ENCODE measurements at places on chromosomes 13 and 19.

DNA sequence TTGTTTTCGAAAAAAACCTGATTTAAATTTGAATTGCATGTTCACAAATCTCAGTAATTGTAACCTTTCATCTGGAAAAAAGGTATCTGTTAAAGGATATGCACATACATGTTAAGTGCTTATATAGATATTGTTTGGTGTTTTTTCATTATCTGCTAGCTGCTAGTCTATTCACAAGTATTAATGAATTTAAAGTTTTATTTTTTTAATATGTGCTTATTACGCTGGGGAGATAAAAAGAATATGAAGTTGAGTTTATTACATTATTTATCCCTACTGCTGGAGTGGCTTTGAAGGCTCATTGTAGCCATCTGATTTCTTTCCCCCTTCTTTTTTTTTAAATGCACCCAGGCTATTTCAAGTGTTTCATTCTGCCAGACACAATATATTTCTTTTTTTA, 3.9 kb upstream of the MAB21L1 start:
- no peak for DNase-seq

GRCh38 chr13:112183532-112184090, 116.7 kb downstream of the SOX1 start:
- DNase-seq, result peak; percentile 35

GRCh38 chr13:99617474-99618255, 116.4 kb downstream of the TM9SF2 start:
- peak; percentile 61 for DNase-seq

- DNase-seq, result no peak
Measured at GRCh38 chr13:39463611-39464010, 139.4 kb downstream of the LHFPL6 start.

DNA sequence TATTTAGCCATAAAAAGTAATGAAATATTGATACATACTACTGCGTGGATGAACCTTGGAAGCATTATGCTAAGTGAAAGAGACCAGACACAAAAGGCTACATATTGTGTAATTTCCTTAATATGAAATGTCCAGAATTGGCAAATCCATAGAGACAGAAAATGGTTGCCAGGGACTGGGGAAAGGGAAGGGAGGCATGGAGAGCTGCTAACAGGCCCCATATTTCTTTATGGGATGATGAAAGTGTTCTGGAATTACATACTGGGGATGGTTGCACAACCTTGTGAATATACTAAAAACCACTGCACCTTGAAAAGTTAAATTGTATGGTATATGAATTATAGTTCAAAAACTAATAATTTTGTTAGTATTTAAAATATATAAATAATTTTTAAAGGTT, 3.6 kb downstream of the IFT88 start:
- DNase-seq, result no peak
